ENCODE measurements at places on chromosomes 6 and 20.

- DNase-seq: no peak
Measured at GRCh38 chr20:53328961-53329360, 264.7 kb downstream of the ZNF217 start.

GRCh38 chr6:5423251-5423650, 161.9 kb downstream of the FARS2 start:
- no peak for DNase-seq

DNA sequence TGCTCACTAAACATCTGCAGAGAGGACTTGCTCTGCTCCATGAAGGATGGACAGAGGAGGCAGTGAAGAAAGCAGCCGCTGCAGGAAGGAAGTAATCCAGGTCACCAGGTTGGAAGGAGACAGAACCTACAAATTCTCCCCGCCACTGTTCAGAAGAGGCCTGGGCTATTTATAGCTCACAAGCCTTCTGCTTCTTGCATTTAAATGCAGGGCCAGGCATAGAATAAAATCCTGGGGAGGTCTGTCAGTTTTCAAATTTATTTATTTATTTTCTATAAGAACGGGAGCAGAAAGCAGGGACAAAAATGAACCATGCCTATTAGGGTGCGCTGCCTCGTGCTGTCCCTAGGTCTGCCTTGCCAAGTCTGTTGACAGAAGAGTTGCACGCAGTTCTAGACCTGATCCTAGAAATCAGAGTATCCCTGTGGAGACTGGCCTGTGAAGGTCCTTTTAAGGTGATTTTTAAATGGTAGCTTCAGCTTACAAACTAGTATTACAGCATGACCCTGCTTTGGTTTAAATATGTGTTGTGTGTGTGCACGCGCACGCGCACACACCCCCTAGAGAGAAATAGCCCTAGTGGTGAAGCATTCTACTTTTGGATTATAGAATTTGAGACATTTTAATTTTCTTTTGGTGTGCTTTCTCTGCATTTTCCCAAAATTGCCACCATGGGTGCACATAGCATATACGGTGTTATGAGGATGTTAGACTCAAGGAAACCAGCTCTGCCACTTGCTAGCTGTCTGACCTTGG, 19.5 kb downstream of the RIMS4 start:
- no peak for DNase-seq

DNA sequence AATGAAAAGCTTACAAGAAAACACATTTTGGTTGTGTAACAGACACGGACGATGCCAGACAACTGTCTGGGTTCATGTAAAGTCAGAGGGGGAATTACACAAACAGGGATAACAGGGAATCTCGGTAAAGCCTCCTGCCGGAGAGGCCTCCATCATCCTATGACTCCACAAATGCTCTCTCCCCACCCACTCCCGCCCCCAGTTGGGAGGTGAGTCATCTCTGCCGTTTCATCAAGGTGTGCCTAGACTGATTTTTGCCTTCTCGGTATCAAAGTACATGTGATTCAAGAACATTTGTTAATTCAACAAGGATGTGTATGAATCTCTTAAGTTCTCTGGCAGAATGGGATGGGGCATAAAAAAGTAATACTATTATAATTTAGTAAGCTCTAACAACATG, 304.9 kb upstream of the PRDM1 start:
- no peak for DNase-seq

DNA sequence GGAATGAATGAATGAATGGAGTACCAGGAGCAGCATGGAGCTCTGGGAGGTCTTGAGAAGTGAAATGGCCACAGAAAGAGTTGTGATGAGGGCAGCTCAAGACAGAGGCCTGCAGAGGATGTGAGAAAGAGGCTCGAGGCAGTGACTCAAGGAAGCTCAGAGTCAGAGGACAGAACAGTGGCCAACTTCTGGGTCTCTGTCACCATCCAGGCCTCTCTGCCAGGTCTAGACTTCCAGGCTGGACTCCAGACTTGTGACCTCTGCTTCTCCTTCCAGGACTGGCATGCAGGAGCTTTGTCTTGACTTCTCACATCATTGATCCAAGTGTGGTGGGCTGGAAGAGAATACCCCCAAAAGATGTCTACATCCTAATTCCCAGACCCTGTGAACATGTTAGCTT, 119.8 kb downstream of the TOX2 start:
- no peak for DNase-seq

DNA sequence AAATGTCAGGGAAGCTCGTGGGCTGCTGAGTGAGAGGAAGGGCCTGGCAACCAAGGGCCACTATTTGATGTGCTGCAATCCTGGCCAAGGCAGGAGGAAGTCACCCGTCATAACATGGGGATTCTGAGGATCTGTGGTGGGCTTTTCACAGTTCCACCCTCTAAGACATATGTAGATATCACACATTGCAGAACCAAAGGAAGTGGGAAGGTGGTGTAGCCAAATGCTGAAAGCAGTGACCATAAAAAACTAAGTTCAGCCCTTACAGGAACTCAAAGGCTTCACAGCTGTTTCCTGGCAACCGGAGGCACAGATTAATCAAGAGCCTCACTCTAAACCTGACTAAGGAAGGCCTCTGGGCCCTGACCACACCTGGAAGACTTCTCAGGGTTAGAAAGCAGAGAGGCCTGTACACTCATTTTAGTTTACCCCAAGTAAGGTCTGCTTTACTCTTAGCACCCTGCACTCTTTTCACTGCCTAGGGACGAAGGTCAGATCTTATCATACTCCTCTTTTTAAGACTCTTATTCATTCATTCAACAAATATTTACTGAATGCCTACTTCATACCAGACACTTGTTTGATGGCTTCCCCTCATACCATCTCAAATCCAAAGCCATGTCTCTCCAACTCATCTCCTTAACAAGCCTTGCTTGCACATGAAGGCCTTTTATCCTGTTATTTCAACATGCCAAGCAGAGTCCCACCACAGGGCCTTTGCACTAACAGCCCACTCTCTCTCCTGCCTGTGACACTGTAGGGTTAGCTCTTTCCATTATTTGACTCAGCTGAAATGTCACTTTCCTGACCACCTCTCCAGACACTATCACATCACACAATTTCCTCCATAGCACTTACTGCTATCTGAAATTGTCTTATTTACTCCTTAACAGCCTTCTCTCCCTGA, 2.6 kb downstream of the UBE2V1 start:
- peak; percentile 44 for DNase-seq

DNA sequence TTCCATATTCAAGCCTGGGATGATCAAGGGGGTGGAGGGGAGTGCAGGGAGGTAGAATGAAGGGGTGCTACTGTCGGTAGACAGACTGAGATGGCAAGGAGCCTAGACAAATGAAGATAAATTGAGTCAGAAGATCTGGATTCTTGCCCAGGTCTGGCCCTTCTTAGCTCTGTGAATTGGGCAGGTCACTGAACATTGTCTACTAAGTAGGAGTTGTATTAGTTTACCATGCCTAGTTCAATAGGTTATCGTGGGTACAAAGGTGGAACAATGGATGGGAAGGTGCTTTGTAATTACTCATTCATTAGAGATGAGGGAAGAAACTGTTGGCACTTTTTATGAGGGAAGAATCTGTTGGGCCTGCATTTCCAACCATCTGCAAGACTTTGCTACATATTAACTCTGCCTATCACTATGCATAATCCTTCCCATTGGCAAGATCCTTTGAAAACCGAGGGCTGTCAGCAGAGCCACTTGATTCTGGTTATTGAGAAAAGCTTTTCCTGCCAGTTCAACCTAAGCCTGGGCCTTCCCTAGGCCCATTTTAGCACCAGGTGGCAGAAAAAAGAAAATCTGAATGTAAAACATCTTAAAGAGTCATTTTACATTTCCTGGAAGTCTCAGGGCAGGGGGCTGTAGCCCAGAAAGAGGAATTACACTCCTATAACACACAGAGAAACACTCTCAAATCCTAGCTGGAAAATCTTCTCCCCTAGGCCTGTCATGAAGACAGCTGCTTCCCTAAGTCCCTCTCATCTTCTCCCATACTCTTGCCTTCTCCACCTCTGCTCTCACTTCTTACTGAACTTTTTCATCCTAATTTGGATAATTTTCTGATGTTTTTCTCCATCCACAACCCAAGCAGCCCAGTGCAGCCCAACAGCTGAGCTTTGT, 103.5 kb downstream of the CD24 start:
- DNase-seq: no peak

DNA sequence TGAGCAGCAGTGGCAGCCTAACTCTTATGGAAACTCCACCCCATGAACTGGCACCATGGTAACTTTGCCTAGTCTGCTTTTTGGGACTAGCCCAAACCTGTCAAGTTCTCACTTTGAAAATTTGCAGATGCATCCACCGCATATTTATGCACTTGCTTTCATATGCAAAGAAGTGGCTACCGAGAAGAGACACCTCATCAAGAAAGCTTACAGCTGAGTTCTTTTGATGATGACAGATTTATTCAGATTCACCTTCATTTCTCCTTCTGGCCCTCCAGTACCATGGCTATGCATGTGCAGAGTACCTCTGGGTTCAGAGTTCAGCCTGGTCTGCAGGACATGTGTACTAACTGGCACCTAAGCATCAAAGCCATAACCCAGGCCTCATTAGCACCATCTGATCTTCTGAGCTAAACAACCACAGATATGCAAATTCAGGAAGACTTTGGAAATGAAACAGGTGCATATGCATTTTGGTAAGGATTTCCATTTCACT, 154.3 kb upstream of the TENT5A start:
- no peak for DNase-seq

GRCh38 chr6:135883536-135883935, 32.0 kb downstream of the PDE7B start:
- no peak for DNase-seq

- DNase-seq: no peak
Measured at GRCh38 chr6:157989541-157990289, 8.1 kb downstream of the SYNJ2 start.

GRCh38 chr6:30543821-30544220, 12.5 kb downstream of the GNL1 start:
- no peak for DNase-seq

DNA sequence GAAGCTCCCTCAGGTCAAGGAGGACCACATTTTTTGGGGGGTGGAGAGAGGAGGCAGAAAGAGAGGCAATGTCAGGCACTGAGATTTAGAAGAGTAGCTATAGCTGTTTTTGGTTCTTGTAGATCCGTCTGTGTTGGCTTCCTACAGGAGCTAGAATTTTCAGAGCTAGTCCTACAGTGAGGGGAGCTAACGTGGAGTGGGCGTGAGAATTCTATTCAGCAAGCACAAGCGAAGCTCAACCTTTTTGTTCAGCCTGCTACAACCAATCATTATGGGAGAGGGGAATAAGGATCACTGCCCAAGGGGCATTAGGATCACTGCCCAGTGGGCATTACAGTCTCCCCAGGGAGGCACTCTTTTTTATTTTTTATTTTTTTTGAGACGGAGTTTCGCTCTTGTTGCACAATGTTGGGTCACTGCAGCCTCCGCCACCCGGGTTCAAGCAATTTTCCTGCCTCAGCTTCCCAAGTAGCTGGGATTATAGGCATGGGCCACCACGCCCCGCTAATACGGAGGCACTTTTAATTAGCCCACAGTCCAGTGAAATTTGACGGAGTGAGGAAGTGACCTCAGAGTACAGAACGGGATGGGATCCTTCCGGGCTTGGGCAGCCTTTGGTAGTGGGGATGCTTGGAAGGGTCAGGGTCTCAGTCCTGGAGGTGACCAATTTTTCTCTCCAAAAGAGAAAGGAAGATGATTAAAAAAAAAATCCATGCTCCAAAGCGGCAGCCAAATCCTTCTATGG, 1.1 kb upstream of the PANK2 start:
- no peak for DNase-seq

DNA sequence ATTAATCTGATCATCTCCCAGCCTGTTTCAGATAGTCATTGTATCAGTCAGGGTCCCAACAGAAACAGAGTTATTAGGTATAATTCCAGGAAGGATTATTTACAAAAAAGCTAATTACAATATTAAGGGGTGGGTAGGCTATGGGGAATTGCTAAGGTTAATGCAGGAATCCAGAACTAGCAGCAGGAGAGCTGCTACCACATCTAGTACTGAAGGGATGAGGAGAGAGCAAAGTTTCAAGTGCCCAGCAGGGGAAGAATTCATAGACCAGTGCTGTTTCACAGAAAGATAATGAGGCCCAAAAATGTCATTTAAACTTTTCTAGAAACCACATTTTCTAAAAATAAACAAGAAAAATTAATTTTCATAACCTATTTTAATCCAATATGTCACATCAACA, 284.2 kb downstream of the HACE1 start:
- DNase-seq: no peak

DNA sequence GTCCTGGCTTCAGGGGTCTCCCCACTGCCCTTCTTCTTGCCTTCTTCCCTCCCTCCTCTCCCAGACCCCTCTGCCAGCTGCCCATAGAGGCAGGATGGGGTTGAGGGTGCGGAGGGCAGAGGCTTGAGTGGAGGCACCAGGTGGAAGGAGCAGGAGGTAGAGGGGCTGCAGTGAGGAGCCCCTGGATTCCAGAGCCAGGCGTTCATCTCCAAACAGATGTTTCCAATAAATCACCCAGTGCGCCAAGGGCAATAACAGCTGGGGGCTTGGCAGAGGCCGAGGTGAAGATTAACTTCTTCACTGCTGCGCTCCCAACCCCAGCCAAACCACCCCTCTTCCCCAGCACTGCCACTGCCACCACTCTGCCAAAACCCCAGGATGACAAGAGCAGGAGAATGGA, 10.7 kb downstream of the MDFI start:
- DNase-seq: no peak

DNA sequence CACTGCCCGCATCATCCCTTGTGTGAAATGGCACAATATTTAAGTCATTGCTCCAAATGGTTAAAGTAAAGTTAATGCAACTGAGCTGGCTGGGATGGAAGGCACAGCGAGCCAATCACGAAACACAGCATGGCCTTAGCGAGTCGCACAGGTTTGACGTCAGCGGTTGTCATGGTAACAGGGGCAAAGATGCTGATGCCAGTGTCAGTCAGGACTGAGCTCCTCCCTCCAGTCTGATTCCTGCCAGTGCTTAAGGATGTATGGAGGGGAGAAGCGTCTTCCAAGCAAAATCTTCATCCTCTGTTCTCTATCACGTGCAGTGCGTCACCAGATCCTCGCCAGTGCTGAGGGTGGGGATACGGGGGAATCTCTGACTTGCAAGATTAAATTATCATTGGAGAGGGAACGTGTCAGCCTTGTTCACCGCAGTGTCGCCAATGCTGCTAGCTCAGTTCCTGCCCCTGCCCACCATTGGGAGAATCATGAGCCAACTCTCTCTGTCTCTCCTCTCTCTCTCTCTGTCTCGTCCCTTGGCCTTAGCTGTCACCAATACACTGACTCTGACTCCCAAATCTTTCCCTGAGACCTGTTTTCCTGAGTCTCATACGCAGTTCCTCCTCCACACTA, 24.5 kb downstream of the TSPYL4 start:
- no peak for DNase-seq

GRCh38 chr6:150128425-150128824, 14.4 kb upstream of the PPP1R14C start:
- no peak for DNase-seq

- no peak for DNase-seq
Measured at GRCh38 chr20:4606051-4606450, 115.7 kb upstream of the PRND start.

DNA sequence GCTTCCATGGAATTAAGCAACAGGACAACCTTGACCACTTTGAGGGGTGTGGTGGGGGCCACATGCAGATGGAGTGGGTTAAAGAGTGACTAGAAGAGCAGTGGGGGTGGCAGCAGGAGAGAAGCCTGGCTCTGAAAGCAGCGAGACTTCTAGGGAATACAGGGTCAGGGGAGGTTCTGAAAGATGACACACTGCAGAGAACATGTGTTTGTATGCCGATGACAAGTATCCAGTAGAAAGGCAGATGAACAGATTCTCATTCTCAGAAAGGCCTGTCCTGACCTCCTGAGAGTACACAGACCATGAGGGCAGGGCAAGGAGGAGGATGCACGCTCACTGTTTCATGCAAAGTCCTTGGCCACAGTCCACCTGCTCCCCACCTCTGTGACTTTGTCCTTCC, 2.9 kb downstream of the LPA start:
- no peak for DNase-seq

- DNase-seq: no peak
Measured at GRCh38 chr6:106823732-106824351, 150.7 kb downstream of the CD24 start.

Measured in GM19239 (cell line).